ENCODE measurements at places on chromosomes 16 and 17. TPM values are rescaled to one million over a fixed set of nuclear protein-coding genes. Genes with fewer than 3 reads are reported as not detected.

HSD11B2 gene
- 6.5 TPM for total RNA-seq

ARHGAP44 gene
- 19.1 TPM for total RNA-seq

PLA2G10 gene
- not detected for total RNA-seq

TBC1D3C gene
- 1.4 TPM for total RNA-seq

KCTD2 gene
- total RNA-seq = 51.2 TPM

SLC6A2 gene
- not detected for total RNA-seq

SLC12A3 gene
- total RNA-seq = not detected

CORO7 gene
- total RNA-seq = 29.5 TPM

FAHD1 gene
- 44.3 TPM for total RNA-seq

FNDC8 gene
- total RNA-seq = not detected

HS3ST3A1 gene
- total RNA-seq = not detected

CPHXL2 gene
- total RNA-seq = not detected

CAPNS2 gene
- total RNA-seq = not detected

CSNK2A2 gene
- 33.4 TPM for total RNA-seq

KRTAP4-3 gene
- total RNA-seq = not detected

ALDH3A1 gene
- 0.46 TPM for total RNA-seq

ZDHHC1 gene
- 4.6 TPM for total RNA-seq

LPO gene
- 0.23 TPM for total RNA-seq

SRR gene
- 51.9 TPM for total RNA-seq

MRPS34 gene
- total RNA-seq = 34.4 TPM

IRX3 gene
- total RNA-seq = 6.5 TPM

ADAD2 gene
- 0.23 TPM for total RNA-seq

QPRT gene
- total RNA-seq = 4.8 TPM

TBX4 gene
- not detected for total RNA-seq

FBXL16 gene
- 10.8 TPM for total RNA-seq

ADPRM gene
- 15.2 TPM for total RNA-seq

CBX2 gene
- 9.9 TPM for total RNA-seq

FSCN2 gene
- total RNA-seq = 1.4 TPM

MFAP4 gene
- 0.92 TPM for total RNA-seq

HOXB4 gene
- total RNA-seq = not detected

CPNE7 gene
- total RNA-seq = 46.1 TPM

KRTAP2-3 gene
- total RNA-seq = not detected

KRT16 gene
- total RNA-seq = not detected

SEPTIN12 gene
- total RNA-seq = not detected

TMEM219 gene
- total RNA-seq = 35.1 TPM

Data from diencephalon (tissue), 1 donor.